Stimulated activated CD4-positive, alpha-beta T cell treated with anti-CD3 and anti-CD28 coated beads, Interleukin-1b, Interleukin-23, amount 100 ng/mL, for 1 hour (primary cell): ENCODE measurements at places on chromosomes 4 and X.

GRCh38 chr4:145716200-145716599 is 36.3 kb downstream of the C4orf51 start:
- DNase-seq, result no peak

DNA sequence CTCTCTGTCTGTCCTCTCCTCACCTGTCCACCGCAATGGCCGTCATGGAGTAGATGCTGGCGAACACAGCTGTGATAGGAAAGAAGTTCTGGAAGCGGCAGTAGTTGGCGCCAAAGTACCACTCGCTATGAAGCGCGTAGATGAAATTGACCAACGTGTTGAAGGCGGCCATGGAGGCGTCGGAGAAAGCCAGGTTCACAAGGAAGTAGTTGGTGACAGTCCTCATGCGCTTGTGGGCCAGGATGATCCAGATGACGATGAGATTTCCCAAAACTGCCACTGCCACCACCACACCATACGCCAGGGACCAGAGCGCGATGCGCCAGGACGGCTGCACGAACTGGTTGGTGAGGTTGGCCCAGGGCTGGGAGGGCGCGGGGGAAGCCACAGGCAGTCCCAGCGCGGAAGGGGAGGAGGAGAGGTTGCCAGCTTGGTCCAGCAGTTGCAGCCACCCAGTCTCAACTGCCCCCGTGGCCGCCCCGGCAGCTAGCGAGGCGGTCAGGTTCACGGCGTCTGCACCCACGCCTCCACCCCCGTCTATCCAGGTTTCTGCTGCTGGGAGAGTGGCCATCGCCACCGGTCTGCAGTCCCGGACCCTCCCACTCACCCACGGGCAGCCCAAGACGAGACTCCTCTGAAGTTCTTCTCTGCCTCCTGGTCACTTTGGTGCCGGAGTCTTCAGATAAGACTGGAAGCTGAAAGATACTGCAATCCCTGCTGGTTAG is 518 bp downstream of the TACR3 start:
- DNase-seq, result no peak

DNA sequence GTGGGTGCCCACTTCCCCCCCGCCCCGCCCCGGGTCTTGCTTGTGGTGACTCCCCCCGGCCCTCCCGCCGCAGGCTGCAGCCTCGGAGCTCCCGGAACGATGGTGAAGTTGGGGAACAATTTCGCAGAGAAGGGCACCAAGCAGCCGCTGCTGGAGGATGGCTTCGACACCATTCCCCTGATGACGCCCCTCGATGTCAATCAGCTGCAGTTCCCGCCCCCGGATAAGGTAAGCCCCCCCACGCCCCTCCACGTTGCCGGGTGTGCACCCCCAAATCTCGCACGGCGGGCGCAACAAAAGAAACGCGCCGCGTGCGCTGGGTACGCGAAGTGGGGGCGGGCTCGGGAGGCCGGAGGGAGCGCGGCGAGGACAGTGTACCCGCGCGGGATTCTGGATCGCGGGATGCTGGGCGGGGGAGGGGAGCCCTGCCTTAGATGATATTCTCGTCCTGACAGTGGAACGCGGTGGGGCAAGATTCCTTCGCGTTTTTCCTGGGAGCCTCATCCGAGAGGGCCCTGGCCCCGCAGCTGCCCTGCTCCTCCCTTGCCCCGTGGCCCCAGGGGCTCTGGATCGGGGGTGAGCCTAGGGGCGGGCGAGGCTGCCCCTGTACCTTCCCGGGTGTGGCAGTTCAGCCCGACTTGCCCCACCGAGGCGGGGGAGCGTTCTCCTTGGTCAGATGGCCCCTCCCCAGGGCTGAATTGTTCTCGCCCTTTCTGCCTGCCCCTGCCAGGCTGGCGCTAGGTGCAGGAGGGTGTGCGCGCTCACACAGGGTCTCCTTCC is 819 bp downstream of the NSG1 start:
- DNase-seq, result no peak

- DNase-seq, result no peak
Measured at GRCh38 chrX:31228415-31228832, 156.6 kb upstream of the FTHL17 start.

GRCh38 chr4:157115613-157116335 is 39.8 kb downstream of the GLRB start:
- DNase-seq, result no peak

DNA sequence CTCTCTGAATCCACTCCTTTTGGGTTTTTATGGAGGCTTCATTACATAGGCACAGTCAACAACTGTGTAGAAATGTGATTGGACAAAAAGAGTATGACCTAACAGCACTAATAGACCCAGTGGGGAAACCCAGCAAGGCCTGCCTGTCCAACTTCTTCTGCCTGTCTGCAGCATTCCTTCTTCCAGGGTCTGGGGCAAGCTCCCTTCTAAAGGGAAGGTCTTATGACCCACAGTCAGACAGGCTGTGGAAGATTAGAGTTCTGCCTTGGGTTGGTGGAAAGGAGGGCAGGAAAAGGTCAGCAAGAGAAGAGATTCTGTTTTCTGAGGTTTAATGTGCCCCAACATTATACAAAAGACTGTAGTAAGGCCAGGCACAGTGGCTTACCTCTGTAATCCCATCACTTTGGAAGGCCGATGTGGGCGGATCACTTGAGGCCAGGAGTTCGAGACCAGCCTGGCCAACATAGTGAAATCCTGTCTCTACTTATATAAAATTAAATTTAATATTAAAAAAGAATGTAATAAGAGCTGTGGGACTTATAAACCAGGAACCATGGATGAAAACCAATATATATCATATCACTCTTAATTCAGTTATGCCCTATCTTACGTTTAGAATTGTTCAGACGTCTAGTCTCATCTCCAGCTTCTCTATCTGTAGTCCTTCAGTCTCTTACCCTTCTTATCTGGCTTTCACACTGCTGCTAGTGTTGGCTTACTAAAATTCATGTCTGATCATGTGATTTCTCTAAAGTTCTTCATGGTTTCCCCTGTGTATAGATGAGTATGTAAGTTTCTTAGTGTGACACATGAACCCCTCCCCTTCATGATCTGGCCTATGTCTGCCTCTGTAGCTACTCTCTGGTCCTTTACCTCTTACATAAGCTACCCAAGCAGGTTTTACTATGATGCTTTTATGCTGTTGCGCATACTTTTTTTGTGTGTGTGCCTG is 6.2 kb downstream of the CLCN3 start:
- DNase-seq, result no peak

GRCh38 chrX:122303761-122304160 is 880.3 kb upstream of the GRIA3 start:
- DNase-seq, result no peak

DNA sequence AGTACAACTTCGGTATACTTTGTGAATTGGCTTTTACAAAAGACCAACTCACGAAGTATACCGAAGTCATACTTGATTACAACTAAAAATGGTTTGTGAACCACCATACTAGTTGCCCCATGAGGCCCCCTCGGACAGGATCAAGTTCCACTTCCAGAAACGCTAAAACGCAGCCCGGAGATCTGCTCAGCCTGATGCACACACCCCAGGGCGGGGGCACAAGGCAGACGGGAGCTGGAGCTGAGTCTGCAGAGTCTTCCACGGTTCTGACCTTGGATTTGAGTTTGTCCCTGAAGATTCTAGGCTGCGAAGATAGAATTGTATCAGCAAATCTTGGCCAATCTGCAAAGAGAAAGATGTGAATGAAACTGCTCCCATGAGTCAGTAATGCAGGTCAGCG is 118.1 kb downstream of the SORCS2 start:
- DNase-seq, result no peak

GRCh38 chrX:48976086-48976485 is 4.4 kb upstream of the KCND1 start:
- DNase-seq, result no peak

- DNase-seq, result no peak
Measured at GRCh38 chr4:141142423-141142822, 9.2 kb upstream of the RNF150 start.

- no peak for DNase-seq
Measured at GRCh38 chrX:100512471-100512870, 72.3 kb upstream of the TNMD start.

GRCh38 chrX:26580021-26580420 is 364.1 kb downstream of the MAGEB5 start:
- DNase-seq, result no peak

DNA sequence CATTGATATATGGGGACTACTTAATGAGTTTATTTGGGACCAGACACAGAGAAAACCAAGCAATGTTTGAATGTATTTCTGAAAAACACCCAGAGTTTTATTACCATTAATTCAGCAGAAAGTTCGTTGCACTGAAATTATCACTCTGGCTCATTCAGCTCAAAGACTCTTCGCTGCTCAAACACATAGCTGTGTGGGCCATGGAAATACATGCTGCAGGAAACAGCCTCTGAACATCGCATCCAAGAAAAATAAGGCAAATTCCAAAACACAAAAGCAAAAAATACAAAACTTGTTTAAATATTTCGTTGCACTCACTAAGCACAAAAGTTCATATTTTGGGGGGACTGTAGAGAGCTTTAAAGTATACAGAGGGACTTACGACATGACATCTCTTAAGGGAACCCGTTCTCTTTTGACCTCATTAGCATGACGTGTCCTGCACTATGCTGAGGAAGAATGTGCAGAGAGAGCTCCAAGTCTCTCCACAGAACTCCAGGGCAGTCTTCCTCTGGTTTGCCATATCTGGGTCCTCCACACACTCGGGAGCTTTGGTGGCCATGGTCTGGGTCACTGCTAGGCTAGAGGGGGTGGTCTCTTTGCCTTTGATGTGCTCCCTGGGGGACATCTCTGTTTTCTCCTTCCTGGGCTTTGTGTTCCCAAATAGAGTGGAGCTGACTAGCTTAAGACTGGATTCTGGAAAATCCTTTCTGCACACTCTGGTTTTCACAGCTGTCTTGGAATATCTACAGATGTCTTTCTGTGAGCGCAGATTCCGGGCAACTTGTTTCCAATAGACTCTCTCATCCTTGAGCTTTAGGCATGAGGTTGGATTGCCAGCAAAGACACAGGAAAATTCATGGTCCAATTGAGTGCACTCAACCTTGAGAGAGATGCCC is 2.8 kb downstream of the FGFBP1 start:
- no peak for DNase-seq

- DNase-seq, result no peak
Measured at GRCh38 chr4:165335163-165335703, 7.8 kb downstream of the MSMO1 start.

GRCh38 chr4:81740487-81740886 is 268.8 kb upstream of the RASGEF1B start:
- no peak for DNase-seq
